ENCODE measurements at places on chromosomes 7 and 10.

GRCh38 chr7:81882086-81882485 lies 112.2 kb upstream of the HGF start:
- no peak for DNase-seq

- DNase-seq: no peak
Measured at GRCh38 chr7:86407291-86407690, 236.4 kb upstream of the GRM3 start.

DNA sequence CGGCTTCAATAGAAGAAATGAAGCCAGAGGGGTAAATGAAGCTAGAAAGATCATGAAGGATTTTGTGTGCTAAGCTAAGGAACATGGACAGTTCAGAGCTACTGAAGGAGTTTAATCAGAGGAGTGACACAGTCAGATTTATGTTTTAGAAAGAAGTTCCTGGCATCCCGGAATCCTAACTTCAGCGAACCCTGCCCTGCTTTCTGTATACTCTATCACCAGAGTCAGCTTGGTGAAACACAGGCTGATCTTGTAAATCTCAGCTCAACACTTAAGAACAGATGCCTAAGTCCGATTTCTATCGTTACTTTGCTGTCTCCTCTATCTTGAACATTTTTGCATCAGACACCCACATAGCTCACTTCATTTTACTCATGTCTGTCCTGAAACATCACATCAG lies 9.1 kb downstream of the AHR start:
- no peak for DNase-seq

GRCh38 chr7:78521961-78522360 lies 723.4 kb downstream of the PHTF2 start:
- no peak for DNase-seq

- no peak for DNase-seq
Measured at GRCh38 chr7:50735333-50735732, 47.4 kb downstream of the GRB10 start.

DNA sequence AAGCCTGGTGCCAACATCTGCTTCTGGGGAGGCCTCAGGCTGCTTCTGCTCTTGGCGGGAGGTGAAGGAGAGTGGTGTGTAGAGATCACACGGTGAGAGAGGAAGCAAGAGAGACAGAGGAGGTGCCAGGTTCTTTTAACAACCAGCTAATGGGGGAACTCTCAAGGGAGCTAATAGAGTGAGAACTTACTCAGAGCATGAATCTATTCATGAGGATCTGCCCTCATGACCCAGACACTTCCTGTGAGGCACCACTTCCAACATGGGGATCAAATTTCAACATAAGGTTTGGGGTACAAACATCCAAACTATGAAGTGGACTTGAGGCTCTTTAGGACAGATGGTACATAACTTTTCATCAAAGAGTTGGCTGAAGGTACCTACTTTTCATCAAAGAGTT lies 5.1 kb upstream of the ZNF32 start:
- DNase-seq: no peak

- DNase-seq: no peak
Measured at GRCh38 chr7:135758531-135758932, 9.9 kb upstream of the FAM180A start.

GRCh38 chr7:105992905-105993304 lies 29.8 kb downstream of the CDHR3 start:
- no peak for DNase-seq

DNA sequence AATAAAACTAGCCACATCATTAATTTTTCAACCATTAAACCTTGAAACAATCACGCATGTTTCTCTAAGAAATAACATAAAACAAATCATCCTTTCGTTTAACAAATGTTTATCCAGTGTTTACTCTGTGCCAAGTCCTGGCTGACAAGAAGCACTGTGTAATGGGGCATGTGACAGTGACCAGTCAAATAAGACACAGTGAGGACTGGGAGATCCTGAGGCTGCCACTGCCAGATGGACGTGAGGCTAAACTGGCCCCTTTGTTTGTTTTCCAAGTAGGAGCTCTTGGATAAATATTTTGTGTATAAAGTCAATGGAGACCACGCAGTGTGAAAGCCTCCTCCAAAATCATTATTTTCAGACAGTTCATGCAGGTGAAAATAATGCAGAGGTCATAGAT lies 626.2 kb downstream of the SUGCT start:
- DNase-seq: no peak

GRCh38 chr10:130138479-130138866 lies 2.3 kb downstream of the GLRX3 start:
- DNase-seq: peak; percentile 57

GRCh38 chr7:150992833-150993302 lies 2.1 kb downstream of the NOS3 start:
- DNase-seq: no peak

DNA sequence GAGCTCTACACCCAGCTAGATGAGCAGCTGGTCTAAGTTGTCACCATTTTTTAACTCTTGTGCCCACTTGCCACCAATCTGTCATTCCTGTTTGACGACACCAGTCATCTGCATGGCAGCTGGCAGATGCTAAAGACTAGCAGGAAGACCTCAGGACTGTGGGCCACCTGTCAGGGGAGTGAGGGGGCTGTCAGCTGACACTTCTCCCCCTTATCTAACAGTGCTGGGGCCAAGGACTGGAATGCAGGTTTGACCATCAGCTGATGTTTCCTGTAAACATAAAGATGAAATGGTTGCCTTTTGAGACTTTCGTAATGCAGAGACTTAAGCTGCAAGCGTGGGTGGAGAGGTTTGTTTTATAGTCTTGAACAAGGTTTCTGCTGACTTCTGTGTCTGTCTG lies 93.5 kb downstream of the WNT2 start:
- DNase-seq: no peak

- DNase-seq: no peak
Measured at GRCh38 chr7:91942312-91942711, 1.6 kb downstream of the AKAP9 start.

DNA sequence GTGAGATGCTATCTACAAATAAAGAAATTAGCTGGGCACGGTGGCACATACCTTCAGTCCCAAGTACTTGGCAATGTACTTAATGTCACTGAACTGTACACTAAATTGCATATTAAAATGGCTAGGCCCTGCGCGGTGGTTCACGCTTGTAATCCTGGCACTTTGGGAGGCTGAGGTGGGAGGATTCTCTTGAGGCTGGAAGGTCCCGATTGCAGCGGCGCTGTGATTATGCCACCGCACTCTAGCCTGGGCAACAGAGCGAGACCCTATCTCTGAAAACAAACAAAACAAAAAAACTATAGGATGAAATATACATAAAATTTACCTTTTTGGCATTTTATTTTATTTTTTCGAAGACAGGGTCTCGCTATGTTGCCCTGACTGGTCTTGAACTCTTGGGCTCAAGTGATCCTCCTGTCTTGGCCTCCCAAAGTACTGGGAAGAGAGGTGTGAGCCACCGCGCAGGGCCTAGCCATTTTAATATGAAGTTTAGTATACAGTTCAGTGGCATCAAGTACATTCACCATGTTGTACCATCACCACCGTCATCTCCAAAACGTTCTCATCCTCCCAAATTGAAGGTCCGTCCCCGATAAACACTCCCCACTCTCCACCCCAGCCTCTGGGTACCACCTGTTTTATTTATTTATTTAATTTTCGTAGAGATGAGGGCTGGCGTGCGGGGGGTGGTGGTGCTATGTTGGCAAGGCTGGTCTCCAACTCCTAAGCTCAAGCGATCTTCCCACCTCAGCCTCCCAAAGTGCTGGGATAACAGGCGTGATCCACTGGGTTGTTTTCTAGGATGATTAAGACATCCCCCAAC lies 1.3 kb upstream of the EIF3B start:
- DNase-seq: no peak

- DNase-seq: no peak
Measured at GRCh38 chr7:96189129-96189820, 132.6 kb downstream of the SLC25A13 start.

DNA sequence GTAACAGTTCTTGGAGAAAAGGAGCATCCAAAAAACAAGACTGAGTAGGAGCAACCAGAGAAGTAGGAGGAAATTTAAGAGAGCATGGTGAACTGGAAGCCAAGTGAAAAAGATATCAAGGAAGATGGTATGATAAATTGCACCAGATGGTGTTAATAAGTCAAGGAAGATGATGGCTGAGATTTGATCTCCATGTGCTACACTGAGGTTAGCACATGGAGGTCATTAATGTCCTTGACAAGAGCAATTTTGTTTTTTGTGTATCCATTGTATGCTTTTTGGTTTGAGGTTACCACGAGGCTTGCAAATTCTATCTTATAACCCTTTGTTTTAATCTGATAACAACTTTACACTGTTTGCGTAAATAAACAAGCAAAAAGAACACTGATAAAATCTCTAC lies 11.3 kb upstream of the PTTG1IP2 start:
- DNase-seq: no peak

DNA sequence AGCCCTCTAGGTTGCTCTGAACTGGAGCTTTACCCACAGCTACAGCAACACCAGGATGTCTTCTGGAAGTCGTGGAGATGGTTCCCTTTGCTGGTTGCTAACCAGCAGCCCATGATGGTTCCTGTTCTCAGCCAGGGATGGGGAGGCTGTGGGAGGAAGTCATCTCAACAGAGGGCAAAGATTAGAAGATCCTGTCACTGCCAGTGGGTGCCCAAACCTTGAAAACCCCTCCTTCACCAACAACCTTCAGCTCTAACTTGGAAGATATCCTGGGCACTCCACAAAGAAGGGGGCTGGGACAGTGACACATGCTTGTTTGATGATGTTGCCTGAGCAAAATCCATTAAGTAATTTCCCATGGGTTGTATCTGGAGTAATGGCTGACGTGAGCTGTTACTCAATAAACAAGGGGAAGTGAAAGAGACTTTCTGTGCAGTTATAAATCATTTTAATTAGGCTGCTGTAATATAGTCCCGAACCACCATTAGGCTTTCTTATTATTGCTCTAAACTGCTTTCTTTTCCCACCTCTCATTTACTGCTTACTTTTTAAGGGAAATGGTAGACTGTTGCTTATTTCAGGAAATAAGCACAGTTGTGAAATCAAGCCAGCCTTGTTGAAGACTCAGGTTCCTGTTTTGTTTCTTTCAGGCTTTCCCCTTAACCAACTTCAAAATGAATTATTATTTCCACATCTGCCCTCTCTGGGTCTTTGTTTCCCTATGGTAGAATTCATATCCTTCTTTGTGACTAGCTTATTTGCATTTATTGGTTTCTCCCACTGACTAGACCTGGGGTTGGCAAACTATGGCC lies 124.8 kb downstream of the PPP1R17 start:
- no peak for DNase-seq

DNA sequence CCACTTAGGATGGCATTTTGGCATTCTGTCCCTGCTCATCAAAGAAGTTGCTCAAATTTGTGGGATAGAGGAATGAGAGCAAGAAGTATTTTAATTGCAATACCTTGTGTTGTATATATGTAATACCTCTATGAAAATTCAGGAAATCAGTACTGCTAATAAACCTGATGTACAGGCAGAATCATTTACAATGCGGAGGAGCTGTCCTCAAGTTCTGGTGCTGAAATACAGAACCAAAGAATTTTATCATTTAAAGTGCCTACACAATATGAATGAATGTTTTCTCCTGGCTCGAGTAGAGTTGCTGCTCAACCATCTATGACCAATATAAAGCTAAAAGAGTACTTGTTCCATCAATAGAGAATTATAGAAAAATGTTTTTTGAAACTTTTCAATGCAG lies 305.8 kb downstream of the PLXNA4 start:
- DNase-seq: no peak

DNA sequence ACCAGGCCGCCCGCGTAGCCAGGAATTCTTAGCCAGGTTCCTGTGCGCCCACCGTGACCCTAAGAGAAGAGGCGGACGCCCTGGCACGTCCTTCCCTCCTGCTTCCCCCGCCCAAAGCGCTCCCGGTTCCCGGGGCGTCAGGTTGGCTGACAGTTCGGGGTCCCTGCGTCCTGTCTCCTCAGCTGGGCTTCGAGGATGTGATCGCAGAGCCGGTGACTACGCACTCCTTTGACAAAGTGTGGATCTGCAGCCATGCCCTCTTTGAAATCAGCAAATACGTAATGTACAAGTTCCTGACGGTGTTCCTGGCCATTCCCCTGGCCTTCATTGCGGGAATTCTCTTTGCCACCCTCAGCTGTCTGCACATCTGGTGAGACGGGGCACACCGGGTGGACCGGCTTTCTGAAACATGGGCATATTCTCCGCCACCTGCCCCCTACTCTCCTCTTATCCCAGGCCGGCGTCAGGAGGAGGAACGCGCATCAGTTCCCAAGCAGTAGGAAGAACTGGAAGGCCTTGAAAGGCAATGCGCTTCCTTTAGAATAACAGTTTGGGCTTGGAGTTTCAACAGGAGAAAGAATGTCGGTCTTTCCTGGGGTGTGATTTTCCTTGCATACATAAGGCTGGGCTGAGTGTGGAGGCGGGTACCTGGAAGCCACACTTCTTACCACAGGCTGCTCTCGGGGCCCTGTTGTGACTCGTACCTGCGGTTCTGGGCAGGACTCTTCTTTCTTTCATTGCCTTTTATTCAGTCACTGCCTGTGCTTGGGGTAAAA lies 728 bp downstream of the CAV2 start:
- DNase-seq: no peak

- DNase-seq: peak; percentile 10
Measured at GRCh38 chr10:34528320-34528719, 286.8 kb downstream of the PARD3 start.

DNA sequence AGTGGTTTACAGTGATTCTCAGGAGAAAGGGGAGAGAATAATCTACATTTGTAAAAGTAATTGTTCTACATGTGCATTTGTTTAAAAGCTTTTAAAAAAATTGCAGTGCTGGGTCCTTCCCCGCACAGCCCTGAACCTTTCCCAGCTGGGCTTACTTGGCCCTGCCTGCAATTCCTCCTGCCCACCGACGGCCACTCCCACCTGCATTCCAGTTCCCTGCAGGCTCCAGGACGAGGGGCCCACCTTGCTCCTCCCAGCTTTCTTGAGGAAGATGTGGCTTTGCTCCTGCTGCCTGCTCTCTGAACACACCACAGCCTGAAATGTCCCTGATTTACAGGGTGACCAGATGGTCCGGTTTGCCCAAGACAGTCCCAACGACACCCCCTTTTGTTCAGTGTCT lies 222.7 kb downstream of the PRPF18 start:
- no peak for DNase-seq

DNA sequence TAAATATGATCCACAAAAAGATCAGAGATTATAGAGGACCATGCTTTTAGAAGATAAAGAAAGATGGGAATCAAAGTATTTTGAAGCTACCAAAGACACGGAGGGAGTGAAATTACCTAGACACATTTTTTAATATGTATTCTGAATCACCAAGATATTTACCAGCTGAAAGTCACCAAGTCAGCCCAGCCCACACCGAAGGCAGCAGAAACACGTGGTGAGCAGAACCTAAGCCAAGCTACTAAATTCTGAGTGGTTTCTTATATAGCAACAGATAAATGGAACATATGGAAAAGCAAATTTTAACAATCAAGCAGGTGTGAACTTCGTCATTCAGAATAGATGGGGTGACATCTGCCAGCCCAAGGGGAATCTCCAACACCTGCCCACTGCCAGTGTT lies 134.7 kb upstream of the AKR1E2 start:
- no peak for DNase-seq

GRCh38 chr10:93463723-93464476 lies 18.2 kb downstream of the MYOF start:
- DNase-seq: no peak

DNA sequence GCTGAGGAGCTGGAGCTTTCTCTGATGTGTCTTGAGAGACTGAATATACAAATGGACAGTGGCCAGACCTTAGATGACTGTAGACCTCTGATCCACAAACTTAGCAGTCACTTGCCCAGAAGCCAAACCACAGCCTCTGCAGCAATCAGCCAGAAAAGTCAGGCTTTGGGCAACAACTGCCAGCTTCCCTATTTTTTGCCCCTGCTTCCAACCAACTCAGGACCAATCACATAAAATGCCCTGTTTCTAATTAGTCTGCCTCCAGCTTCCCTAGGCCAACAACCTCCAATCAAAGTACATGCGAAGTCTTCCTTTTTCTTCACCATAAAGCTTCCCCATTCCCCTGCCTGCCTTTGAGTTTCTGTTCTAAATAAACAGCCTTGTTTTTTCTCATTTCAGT lies 37.8 kb upstream of the CACUL1 start:
- no peak for DNase-seq

All from NCI-H2029 (cell line).